CD4-positive, alpha-beta T cell treated with Interleukin-17A for 1 hour (primary cell): ENCODE measurements at places on chromosomes 6 and 20.
A peak's percentile ranks its signal among the peaks of the same experiment; 100 is the strongest.

DNA sequence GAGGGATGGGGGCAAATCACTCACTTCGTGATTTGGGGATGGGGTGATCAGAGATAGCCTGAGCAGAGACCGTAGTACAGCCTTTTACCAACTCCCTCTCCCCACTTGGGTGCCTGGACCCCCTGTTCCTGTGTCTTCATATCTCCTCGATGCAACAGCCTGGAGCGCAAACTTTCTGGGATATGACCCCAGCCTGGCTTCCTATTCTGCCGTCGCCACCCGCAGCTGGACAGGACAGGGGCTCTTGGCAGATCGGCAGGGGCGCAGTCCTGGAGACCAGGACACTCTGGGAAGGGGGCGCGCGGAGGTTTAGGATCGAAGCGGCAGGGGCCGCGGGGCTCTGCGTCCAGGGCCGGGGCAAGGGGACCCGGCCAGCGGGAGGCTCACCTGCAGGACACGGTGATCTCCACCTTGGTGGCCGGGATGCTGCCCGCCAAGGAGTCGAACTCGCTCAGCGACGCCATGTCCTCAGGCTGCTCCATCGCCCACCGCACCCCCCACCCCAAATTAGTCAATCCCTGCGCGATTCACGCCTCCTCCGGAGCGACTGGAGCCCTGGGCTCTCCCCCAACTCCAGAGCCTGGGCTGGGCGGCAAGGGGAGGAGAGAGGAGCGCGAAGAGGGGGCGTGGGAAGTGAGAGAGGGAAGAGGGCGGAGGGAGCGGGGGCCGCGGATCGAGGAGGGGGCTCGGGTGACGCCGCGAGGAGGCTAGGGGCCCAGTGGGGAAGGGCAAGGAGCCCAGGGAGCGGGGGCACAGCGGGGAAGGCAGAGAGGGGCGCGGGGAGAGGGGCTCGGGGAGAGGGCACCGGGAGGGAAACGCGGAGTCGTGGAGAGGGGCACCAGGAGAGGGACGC lies at the start of gene CPNE5:
Gene CPNE5 (minus strand): TSS at position 549 of the 853 bp plus-strand sequence. CDS start 67 bp downstream, at position 482.
- DNase-seq = no peak

DNA sequence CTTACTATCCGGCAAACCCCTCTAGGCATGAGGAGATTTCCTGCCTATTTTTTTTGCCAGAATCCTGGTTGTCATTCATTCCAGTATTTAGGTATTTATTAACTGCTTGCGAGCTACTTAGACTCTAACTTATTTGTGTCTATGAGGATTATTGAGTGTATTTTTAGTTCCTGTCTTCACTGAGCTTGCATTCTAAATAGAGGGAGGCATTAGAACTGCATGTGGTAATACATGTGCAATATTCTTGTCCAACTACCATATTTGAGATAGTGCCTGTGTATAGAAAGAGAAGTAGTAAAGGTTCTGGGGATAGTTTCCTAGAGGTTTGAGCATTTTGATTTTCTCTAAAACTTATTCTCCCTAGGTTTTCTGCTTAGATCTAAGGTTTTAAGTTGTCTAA lies 308.9 kb downstream of the EYA4 start:
- no peak for DNase-seq

GRCh38 chr6:110826236-110827129 lies 11.2 kb upstream of the CDK19 start:
- DNase-seq = no peak

- no peak for DNase-seq
Observed at GRCh38 chr6:168381726-168382458, 59.1 kb upstream of the SMOC2 start.

GRCh38 chr6:143139239-143139784 lies 78.6 kb downstream of the AIG1 start:
- DNase-seq = no peak

- DNase-seq = no peak
Observed at GRCh38 chr6:139570166-139570565, 195.7 kb upstream of the CITED2 start.

DNA sequence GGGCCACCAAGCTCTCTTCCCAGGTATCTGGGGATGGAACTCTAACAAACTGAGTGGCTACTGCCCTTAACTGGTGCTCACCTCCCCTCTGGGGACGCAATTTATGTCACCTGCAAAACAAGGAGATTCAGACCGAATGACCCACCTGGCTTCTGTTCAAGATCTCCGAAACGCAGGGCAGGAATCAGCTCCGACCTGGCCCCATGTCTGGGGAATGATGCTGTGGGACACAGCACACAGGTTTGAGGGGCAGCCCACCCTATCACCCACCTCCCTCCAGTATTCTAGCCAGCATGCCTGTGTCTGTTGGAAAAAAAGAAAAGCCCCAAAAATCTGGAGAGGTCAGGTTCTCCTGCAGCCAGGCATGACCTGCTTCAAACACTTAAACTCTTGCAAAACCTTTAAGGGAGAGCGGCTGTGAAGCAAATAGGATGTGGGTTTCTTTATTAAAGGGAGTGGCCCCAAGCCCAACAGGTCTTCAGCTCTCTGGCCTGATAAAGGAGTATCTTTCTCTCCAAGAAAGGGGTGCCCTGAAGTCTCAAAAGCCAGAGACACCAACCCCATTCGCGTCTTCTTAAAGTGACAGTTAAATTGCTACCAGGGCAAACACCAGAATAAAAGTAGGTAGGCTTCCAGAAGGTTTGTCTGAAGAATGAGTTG lies 6.4 kb downstream of the PREX1 start:
- peak; percentile 47 for DNase-seq
